Glomerular endothelial cell (primary cell): ENCODE measurements at places on chromosomes 11 and 22. TPM values are rescaled to one million over a fixed set of nuclear protein-coding genes. Genes with fewer than 3 reads are reported as not detected.

The KCNJ4 gene
- total RNA-seq: not detected in 2 replicates

The P2RY2 gene
- total RNA-seq: 1.4 and 2.3 TPM in 2 replicates

DNA sequence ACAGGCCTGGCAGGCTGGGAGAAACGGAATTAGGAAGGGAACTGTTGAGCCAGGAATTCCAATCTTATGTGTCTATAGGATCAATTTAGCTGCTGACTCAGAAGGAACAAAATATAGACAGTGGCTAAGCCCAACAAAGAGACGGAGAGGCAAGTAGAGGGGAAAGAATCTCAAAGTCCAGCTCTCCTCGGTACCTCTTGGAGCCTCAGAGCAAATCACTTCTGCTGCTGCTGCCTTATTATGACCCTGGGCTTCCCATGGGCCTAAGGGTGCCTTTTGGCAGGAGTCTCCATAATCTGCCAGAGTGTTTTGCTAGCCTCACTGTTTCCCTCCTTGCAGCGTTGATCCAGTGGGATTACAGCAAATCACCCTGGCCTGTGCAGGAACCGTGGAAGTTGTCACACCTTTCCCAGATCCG is 31.7 kb downstream of the PAX6 start:
- DNase-seq: no peak

GRCh38 chr11:118341815-118342489 is 553 bp downstream of the CD3D start:
- DNase-seq: no peak

The MRGPRX3 gene
- total RNA-seq: not detected in 2 replicates

- DNase-seq: no peak
These were observed 24.6 kb downstream of the COA4 start for GRCh38 chr11:73852049-73852448.

- DNase-seq: no peak
These were observed 41.0 kb upstream of the XKR3 start for GRCh38 chr22:16866167-16866566.

GRCh38 chr11:74847395-74847794 is 98.7 kb downstream of the RNF169 start:
- DNase-seq: no peak

The LIF gene
- 16.6 and 25.2 TPM in 2 replicates for total RNA-seq

GRCh38 chr22:30821381-30821780 is 126.7 kb downstream of the OSBP2 start:
- DNase-seq: no peak

The TRIM34 gene
- total RNA-seq: 9.2 and 12.1 TPM in 2 replicates

The OR4A16 gene
- total RNA-seq: not detected in 2 replicates
